ENCODE measurements at places on chromosomes 7 and 10. TPM values are rescaled to one million over a fixed set of nuclear protein-coding genes. Genes with fewer than 3 reads are reported as not detected.

RNF32 gene
- total RNA-seq: 1.6 TPM

MEIG1 gene
- total RNA-seq: not detected

DNAH11 gene
- total RNA-seq: 30.2 TPM

ZNF282 gene
- total RNA-seq: 20.0 TPM

NYAP1 gene
- not detected for total RNA-seq

FAM20C gene
- 48.9 TPM for total RNA-seq

MYH16 gene
- total RNA-seq: 0.51 TPM

CDHR1 gene
- not detected for total RNA-seq

GPR26 gene
- 0.11 TPM for total RNA-seq

LRIT1 gene
- not detected for total RNA-seq

TMEM273 gene
- total RNA-seq: not detected

CDH23 gene
- 0.21 TPM for total RNA-seq

ZNF804B gene
- not detected for total RNA-seq

KMT2C gene
- 22.3 TPM for total RNA-seq

HOXA4 gene
- total RNA-seq: 4.1 TPM

PNLIPRP3 gene
- total RNA-seq: 0.17 TPM

AIFM2 gene
- 7.0 TPM for total RNA-seq

CYP3A7 gene
- not detected for total RNA-seq

WDFY4 gene
- total RNA-seq: not detected

CPA5 gene
- not detected for total RNA-seq

PRKG1 gene
- 1.5 TPM for total RNA-seq
